CD4-positive, alpha-beta T cell treated with Interleukin-15 for 4 hours (primary cell): ENCODE measurements at places on chromosomes 2 and 18.

DNA sequence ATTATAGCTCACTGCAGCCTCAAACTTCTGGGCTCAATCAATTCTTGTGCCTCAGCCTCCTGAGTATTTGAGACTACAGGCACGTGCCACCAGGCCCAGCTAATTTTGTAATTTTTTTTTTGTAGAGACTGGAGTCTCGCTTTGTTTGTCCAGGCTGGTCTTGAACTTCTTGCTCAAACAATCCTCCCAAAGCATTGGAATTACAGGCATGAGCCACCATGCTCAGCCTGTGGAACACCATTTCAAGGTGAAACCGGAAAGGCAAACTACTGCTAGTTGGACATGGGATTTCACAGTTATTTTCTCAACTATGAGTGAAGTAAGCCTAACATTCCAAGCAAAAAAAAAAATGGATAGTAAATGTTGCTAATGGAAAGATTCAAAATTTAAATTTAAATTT, 20.9 kb upstream of the TGIF1 start:
- no peak for DNase-seq

DNA sequence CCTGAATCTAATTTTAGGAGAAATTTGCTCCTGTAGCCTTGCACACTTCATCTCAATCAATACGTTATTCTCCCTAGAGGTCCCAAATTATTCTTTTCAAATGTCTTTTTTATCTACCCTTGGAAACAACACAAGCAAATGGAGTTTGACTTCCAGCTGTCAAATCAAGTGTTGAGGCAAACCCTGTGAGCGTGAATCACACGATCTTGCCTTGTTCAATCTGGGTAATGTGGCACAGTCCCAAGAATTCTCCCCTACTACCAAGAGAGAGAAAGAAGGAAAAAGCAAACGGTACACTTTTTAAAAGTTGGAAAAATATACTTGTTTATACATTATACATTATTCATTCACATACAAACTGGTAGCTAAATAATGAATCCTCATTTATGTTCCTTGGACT, 2035.3 kb upstream of the CELF4 start:
- DNase-seq = no peak

- no peak for DNase-seq
Measured at GRCh38 chr18:54867131-54867530, 38.9 kb downstream of the RAB27B start.

DNA sequence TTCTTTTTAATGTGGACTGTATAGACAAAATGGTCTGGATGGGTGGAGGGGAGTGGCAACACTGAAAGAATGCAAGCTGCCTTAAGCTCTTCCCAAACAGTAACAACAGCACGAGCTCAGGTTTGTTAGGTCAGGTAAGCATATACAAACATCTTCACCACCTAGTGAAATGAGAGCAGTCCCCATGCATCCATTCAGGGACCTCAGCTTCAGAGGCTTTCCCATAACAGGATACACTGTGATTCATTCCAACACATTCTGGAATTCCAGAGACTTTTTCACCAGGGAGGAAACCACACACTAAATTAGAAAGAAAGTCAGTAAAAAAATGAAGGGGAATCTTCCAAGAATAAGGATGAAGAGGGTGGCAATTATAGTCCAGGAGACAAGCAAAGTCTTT, 50.4 kb upstream of the BZW1 start:
- DNase-seq = no peak

GRCh38 chr18:7512990-7513389, 54.1 kb upstream of the PTPRM start:
- DNase-seq = no peak

DNA sequence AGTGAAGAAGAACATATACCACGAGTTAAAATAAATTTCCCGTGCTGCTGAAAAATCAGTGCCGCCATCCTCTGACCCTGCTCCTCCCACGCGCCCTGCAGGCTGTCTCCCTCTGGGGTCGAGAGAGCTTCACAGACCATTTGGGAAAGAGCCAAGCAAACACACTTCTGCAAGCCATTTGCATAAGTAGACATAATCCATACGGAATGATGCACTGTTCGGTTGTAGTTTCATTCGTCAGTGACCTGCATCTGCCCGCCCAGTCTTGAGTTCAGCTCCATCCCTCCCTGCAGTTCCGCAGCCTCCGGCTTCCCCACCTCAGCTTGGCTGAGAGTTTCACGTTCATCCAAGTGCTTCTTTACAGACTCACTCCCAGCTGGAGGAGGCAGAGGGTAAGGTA, 69.6 kb downstream of the TRAPPC12 start:
- DNase-seq = no peak

GRCh38 chr2:24920809-24921441, 888 bp upstream of the ADCY3 start:
- DNase-seq = peak; percentile 24

- peak; percentile 72 for DNase-seq
Measured at GRCh38 chr2:65382776-65383357, 49.5 kb downstream of the SPRED2 start.

DNA sequence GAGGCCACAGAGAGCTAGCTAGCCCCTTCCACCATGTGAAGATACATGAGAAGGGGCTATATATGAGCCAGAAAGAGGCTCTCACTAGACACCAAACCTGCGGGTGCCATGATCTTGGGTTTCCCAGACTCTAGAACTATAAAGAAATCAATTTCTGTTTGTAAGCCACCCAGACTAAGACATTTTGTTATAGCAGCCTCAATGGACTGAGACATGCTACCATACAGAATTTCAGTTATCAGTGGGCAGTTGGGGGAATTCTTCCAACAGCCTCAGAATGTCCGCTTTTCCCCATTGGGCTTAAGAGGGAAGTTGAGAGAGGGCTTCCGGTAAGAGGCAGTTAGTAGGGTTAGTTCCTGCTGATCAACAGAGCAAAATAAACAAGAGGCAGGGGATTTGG, 39.2 kb downstream of the TNP1 start:
- DNase-seq = no peak

DNA sequence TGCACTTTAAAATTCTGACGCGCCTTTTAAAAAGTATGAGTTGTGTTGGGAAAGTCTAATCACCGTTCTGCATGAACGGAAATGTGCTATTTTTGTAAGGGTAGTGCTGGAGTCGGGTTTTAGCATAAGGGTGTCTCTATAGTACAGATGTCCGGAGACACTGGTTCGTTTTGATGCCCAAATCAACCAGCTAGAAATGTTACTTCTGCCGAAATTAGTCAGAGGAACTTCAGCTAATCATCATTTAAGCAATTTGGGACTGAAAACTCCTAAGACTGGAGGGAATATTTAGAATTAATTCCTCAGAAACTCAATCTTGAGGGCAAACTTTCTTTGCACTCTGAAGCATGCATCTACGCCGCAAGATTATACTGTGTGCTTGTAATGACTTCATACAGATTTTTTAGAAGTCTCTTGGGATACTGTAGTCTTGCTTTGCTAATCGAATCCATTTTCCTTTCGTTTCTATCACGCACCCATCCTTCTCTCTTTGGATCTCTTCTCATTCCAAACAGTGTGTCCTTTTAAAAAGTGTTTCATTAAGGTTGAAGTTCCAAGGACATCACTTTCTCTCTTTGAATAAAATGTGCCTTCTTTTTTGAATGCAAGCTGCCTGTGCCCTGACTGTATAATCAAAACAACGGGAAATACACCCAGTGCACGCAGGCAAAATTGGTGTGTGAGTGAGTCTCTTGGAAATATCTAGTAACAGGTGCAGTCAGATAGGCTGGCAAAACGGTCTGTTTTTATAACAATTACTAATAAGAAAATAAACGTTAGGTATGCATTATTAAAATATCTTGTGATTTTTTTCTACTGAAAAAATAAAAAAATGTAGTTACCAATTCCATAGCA, 270.9 kb upstream of the TCF4 start:
- DNase-seq = no peak

GRCh38 chr2:118059919-118060478, 28.3 kb upstream of the INSIG2 start:
- no peak for DNase-seq

DNA sequence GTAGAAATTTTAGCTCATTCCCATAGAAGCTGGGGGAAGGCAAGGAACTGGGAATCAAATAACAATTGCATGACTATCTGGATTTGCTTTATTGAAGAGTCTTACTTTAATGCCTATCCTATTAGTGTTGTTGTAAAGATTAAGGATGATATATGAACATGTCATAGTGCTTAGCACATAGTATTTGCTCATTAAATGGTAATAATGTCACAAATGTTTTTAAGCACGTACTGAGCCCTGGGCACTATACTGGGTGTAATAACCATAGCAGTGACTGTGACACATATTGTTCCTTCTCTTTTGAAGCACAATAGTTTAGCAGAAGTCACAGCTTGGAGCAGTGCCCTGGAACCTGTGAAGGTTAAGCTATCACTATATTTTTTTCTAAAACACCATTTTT, 47.2 kb upstream of the DTNB start:
- no peak for DNase-seq

DNA sequence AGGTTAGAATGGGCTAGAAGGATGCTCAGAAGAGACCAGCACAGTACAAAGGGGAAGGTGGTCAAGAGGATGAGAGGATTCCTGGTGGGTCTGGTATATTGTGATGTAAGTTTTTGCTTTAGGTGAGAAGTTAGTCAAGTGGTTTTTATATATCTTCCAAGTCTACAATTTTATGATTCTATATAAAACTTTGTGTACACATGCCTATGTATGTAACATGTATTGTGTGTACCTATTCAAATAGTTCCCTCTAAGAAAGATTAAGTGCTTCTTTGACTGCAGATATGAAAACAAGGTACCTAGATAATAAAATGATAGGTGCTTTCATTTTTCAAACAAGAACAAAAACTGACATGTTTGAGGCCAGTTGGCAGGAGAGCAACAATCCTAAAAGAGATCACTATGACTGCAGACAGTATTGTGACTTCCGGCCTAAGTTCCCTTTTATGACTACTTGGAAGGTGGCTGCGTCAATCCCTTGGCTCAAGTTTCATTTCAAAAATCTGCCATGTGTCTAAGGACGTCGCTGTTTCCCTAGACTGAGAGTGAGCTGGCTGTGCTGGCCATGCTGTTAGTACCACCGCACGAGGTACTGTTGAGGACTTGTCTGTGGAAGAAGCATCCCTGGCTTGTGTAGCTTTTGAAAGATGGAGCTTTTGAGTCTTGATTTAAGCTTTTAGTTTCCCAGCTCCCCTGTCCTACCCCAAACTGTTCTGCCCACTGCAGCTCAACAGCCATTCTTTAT, 123.1 kb downstream of the PRPF40A start:
- no peak for DNase-seq

DNA sequence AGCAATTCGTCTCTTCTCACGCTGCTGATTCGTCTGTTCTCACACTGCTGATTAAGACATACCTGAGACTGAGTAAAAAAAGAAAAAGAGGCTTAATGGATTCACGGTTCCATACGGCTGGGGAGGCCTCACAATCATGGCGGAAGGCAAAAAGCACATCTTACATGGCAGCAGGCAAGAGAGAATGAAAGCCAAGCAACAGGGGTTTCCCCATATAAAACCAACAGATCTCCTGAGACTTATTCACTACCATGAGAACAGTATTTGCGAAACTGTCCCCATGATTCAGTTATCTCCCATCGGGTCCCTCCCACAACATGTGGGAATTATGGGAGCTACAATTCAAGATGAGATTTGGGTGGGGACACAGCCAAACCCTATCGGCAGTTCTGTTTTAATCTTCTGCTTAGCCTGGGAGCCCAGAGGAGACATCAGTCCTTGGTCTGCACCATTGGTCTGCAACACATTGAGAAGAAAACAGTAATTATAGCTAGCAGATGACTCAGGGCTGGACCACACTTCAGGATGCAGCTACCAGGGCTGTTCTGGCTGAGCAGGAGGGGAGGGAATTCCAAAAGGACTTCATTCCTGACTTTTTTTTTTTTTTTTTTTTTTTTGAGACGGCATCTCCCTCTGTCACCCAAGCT, 69.4 kb downstream of the CABLES1 start:
- no peak for DNase-seq

DNA sequence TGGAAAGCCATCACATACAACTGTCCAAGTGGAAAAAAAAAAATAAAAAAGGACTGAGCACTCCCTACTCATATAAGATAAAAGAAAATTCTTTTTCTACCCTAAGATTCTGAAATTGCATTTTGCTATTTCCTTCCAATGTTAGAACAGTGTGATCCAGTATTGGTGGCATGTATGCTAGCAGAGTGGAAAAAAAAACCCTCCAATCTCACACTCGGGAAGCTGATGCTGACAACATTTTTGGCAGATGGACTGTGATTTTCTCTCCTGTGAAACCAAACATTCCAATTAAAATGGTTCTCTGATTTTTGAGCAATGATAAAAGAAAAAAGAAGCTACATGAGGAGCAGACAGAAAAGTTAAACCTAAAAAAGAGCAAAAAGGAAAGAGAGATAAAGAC, 419.8 kb downstream of the DPP10 start:
- DNase-seq = no peak

- DNase-seq = no peak
Measured at GRCh38 chr2:37143974-37144373, 12.8 kb downstream of the EIF2AK2 start.

DNA sequence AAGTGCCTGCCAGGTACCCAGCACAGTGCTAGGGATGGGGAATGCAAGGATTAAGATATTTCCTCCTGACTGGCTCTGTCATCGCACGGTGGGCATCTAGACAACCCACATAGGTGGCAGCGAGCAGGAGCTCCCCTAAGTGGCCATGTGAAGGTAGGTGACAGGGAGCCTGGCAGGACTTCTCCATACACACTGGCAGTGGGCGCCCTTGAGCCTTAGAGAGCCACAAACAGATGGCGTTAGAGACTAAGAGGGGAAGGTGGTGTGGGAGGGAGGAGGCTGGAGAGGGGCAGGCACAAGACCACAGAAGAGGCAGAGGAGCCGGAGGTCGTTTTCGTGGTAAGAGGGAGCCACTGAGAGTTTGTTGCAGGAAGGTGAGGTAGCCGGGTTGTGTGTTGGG, 15.2 kb downstream of the PRELID3A start:
- DNase-seq = no peak

GRCh38 chr18:74571895-74572680, 25.6 kb upstream of the ZNF407 start:
- no peak for DNase-seq

DNA sequence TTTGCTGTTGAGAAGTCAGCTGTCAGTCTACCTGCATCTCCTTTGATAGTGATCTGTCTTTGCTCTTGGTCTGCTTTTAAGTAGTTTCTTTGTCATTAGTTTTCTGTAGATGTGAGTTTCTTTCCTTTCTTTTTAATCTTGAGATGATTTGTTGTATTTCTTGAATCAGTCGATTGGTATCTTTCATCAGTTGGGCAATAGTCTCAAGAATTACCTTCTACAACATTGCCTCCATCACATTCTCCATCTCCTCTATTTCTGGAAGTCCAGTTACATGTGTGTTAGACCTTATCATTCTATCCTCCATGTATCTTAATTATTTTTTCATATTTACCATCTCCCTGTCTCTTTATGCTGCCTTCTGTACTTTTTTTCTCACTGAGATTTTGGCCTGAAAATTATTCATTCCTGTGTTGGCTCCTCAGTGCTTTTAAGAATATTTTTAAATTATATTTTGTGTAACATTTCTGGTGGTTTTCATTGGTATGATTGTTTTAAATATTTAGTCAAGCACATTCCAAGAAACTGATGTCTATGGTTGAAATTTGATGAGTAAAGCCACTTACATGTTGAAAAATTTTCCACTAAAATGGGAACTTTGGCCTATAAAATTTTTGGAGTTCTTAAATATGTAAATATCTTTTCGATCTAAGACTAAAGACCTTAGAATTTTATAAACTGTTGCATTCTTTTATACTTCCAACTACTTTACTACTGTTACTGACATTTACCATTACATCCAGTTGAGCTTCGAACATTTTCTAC, 239.5 kb upstream of the MGAT5 start:
- DNase-seq = no peak

GRCh38 chr18:79487801-79488201, 92.1 kb downstream of the NFATC1 start:
- no peak for DNase-seq

GRCh38 chr2:166351319-166351718, 24.4 kb downstream of the SCN9A start:
- no peak for DNase-seq
